Endodermal cell (in vitro differentiated cells): ENCODE measurements at places on chromosomes 5 and 9.

DNA sequence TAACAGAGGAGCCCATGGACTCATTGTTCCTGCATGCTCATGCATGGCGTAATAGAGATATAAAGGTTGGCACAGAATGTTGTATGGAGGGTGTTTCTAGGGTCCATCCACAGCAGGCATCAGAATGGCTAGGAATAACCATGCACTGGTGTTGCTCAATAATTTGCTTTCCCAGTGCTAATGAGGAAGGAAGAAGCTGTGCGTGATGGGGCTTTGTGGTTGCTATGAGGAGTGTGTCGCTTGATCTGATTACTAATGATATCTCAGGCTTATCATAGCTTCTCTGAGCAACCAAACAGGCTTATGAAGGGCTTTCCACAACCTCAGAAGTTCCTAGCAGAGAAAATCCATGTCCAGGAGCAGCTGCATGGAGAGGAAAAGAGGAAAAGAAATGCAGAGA is 151.3 kb upstream of the TRPC7 start:
- peak overlapping the region; percentile 60 for H3K4me3 ChIP-seq
- no peaks in the 10 kb centered on the region for H3K36me3 ChIP-seq
- H3K27ac ChIP-seq, result no peak overlapping the region
- no peak for DNase-seq

- DNase-seq, result no peak
- no peak overlapping the region for H3K27ac ChIP-seq
- H3K27me3 ChIP-seq, result no peaks in the 10 kb centered on the region
- no peaks in the 10 kb centered on the region for H3K36me3 ChIP-seq
- no peaks in the 10 kb centered on the region for H3K4me1 ChIP-seq
- no peak overlapping the region for H3K4me3 ChIP-seq
Measured at GRCh38 chr5:31148959-31149475, 44.5 kb upstream of the CDH6 start.

- H3K4me3 ChIP-seq, result no peak overlapping the region
- H3K27ac ChIP-seq, result no peak overlapping the region
- no peaks in the 10 kb centered on the region for H3K27me3 ChIP-seq
- H3K4me1 ChIP-seq, result no peaks in the 10 kb centered on the region
- no peaks in the 10 kb centered on the region for H3K36me3 ChIP-seq
- no peak for DNase-seq
Measured at GRCh38 chr5:152701305-152701949, 296.3 kb upstream of the NMUR2 start.

- H3K4me3 ChIP-seq, result no peak overlapping the region
- H3K27me3 ChIP-seq, result no peaks in the 10 kb centered on the region
- H3K4me1 ChIP-seq, result peaks cover 26% of the 10 kb centered on the region
- peak; percentile 56 for DNase-seq
- H3K36me3 ChIP-seq, result no peaks in the 10 kb centered on the region
Measured at GRCh38 chr9:113632776-113633590, 169.5 kb downstream of the RGS3 start.

GRCh38 chr9:134335061-134335460 is 8.8 kb downstream of the RXRA start:
- no peaks in the 10 kb centered on the region for H3K27me3 ChIP-seq
- H3K27ac ChIP-seq, result no peak overlapping the region
- peaks cover 14% of the 10 kb centered on the region for H3K4me1 ChIP-seq
- no peak overlapping the region for H3K4me3 ChIP-seq

- no peaks in the 10 kb centered on the region for H3K4me1 ChIP-seq
- no peak overlapping the region for H3K4me3 ChIP-seq
- no peak for DNase-seq
- H3K27me3 ChIP-seq, result no peaks in the 10 kb centered on the region
- H3K36me3 ChIP-seq, result no peaks in the 10 kb centered on the region
Measured at GRCh38 chr9:114694146-114694545, 12.2 kb upstream of the TEX48 start.

DNA sequence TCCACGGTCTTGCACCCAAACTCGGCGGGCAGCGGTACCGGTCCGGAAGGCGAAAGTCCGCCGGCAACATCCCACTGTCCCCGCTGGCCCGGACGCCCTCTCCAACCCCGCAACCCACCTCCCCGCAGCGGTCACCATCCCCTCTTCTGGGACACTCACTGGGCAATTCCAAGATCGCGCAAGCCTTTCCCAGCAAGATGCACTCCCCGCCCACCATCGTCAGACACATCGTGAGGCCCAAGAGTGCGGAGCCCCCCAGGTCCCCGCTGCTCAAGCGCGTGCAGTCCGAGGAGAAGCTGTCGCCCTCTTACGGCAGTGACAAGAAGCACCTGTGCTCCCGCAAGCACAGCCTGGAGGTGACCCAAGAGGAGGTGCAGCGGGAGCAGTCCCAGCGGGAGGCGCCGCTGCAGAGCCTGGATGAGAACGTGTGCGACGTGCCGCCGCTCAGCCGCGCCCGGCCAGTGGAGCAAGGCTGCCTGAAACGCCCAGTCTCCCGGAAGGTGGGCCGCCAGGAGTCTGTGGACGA is 33.3 kb downstream of the CD180 start:
- no peak overlapping the region for H3K27ac ChIP-seq
- peaks cover 7% of the 10 kb centered on the region for H3K36me3 ChIP-seq
- H3K27me3 ChIP-seq, result no peaks in the 10 kb centered on the region
- no peak overlapping the region for H3K4me3 ChIP-seq
- DNase-seq, result peak; percentile 62
